ENCODE measurements at places on chromosomes 16 and 17. TPM values are rescaled to one million over a fixed set of nuclear protein-coding genes. Genes with fewer than 3 reads are reported as not detected.

SKAP1 gene
- polyA plus RNA-seq: not detected

MARVELD3 gene
- not detected for polyA plus RNA-seq

GNG13 gene
- polyA plus RNA-seq: not detected

- no peak for DNase-seq
Observed at GRCh38 chr16:69859105-69859989, 91.8 kb upstream of the CLEC18A start.

DNA sequence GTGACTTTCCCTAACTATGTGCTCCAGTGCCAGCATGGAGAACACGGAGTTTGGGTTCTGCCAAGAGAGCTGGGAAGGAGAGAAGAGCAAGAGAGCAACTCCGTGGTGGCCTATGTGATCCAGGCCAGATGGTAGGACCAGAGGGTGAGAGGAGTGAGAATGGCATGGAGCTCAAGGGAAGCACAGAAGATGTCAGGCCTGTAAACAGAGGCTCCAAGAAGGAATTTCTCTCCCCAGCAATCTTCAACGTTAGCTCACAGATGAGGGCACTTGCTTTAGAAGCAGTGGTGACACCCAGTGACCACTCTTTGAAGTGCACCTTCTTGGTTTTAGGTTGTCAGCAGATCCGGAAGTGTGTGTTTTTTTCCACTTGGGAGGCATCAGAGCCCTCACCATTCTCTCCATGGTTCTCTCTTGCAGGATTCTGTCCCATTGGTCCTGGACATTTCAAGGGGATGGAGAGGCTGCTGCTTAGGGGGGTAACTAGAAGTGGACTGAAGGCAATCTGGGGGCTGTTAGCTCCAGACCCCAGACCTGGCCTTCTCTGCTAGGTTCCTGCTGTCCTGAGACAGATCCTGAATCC is 18.1 kb upstream of the TMEM98 start:
- DNase-seq: peak; percentile 84

- no peak for DNase-seq
Observed at GRCh38 chr16:83350481-83350880, 457.3 kb upstream of the HSBP1 start.

- DNase-seq: no peak
Observed at GRCh38 chr16:85192238-85193114, 80.2 kb upstream of the CIBAR2 start.

GRCh38 chr17:78343543-78344201 is 16.2 kb downstream of the SOCS3 start:
- no peak for DNase-seq
